ENCODE measurements at places on chromosomes 7 and 10. TPM values are rescaled to one million over a fixed set of nuclear protein-coding genes. Genes with fewer than 3 reads are reported as not detected.

DNA sequence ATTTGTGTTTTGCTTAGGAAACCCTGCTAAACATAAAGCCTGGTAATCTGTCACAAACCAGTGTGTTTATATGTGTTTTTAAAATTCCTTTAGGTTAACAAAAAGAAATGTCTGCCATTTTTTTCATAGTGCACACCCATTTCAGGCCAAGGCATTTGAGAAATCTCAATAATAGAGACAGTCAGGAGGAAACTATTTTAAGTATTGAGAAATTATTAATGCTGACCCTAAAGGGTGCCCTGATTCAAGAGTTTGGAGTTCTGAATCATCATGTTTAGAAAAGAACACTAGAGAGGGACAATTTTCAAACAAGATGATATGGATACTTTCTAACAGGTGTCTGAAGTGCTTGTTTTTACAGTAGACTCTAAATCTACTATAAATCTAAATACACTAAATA, 28.7 kb downstream of the MALRD1 start:
- H3K27me3 ChIP-seq = no peaks in the 10 kb centered on the region
- no peaks in the 10 kb centered on the region for H3K4me1 ChIP-seq
- no peak for DNase-seq
- no peaks in the 10 kb centered on the region for H3K36me3 ChIP-seq
- no peak overlapping the region for H3K27ac ChIP-seq

- H3K27me3 ChIP-seq = no peaks in the 10 kb centered on the region
- no peak for DNase-seq
- H3K4me1 ChIP-seq = no peaks in the 10 kb centered on the region
- no peak overlapping the region for H3K27ac ChIP-seq
- no peaks in the 10 kb centered on the region for H3K36me3 ChIP-seq
These were observed 293.3 kb upstream of the LRRN3 start for GRCh38 chr7:110797656-110798055.

DNA sequence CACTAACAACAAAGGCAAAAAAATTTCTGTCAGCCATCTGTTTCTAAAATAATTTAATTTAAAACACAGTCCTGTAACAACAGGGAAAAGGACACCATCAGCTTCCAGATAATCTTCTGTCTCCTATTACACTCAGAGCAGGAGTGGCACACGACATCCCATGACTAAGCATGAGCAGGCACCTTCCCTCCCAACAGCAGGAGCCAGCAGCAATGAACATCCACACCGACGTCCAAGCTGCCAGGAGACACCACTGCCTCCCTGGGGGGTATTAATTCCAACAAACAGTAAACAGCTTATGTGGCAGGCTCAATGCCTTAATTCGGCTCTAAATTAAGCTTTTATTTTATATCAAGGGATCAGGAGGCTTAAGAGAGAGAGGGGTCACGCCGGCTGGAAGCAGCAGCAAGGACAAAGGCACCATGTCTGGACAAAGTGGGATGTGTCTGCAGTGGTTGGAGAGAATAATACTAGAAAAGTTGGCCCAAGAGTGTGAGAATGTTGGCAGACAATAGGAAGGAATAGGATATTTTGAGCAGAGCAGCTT, 45.7 kb downstream of the KIAA1549 start:
- H3K27me3 ChIP-seq = no peaks in the 10 kb centered on the region
- H3K4me1 ChIP-seq = peaks cover 17% of the 10 kb centered on the region
- H3K4me3 ChIP-seq = no peak overlapping the region
- no peak overlapping the region for H3K27ac ChIP-seq
- no peaks in the 10 kb centered on the region for H3K36me3 ChIP-seq

The NCOA4 gene
- total RNA-seq = 122 TPM

The PUS7 gene
- 16.0 TPM for total RNA-seq

The WNT8B gene
- total RNA-seq = not detected

Measured in esophagus squamous epithelium (tissue), 5 donors.